ENCODE measurements at places on chromosomes 7 and 10.

- no peak for DNase-seq
These were observed 683.9 kb downstream of the CCSER2 start for GRCh38 chr10:85012305-85012704.

GRCh38 chr10:11446133-11446532, 165.3 kb downstream of the USP6NL start:
- no peak for DNase-seq

DNA sequence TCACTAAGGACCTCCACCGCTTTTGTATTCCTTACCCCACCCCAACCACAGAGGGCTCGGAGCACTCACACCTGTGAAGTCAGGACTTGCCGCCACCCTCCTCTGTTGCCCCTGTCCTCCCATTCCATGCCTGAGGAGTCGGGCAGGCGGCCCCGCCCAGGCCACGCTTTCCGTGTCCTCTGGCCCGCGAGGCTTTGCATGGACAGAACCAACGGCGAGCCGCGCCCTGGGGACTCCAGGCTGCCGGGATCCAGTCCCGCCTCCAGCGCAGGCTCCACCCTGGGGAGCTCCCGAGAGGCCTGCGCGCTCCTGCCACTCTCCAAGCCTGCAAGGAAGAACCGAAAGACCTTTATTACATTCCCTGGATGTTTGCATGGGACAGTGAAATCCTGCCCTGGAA, 366.4 kb upstream of the POM121L12 start:
- DNase-seq, result no peak

DNA sequence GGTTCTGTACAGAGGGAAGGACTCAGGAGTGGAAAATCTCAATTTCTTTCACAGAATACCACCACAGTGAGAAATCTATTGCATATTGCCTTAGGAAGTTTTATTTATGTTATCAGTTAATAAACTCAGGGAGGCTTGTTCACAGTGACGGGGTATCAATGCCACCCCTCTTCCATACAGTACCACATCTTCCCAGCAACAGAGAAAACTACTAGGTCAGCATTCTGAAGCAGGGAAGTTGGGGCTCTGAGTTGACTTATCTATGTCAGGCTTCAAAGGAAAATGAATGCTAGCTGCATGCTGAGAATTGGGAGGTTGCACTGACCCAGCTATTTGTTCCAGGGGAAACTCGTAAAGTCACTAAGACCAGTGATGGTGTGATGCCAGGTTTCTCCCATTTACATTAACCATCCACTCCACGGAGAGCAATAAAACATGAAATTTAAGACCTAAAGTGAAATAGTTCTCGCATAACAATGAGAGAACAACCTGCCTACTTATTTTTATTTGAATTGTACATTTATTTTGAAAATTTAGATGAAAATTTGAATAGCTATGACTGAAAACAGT, 266.7 kb downstream of the RNLS start:
- DNase-seq, result no peak

GRCh38 chr7:66693331-66693730, 47.2 kb upstream of the RABGEF1 start:
- DNase-seq, result no peak

DNA sequence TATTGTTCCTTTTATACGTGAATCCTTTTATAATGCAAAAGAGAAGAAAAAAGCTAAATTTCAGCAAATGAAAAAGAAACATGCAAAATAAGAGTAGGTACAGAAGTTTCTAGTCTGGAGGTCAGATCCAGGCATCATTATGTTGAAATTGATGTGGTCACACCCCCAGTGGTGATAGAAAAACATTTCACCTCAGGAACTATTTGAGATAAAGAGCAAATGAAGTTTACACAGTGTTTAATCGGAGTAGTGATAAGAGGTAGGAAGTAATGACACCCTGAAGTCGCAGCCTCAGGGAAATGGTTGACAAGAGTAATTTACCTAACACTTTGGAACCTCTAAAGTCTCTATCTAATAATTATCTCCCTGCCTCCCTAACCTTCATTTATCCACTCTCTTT, 536.0 kb upstream of the STEAP1 start:
- no peak for DNase-seq

GRCh38 chr10:13681095-13681494, 94.3 kb downstream of the PRPF18 start:
- DNase-seq, result no peak

GRCh38 chr10:96266118-96266770, 5.1 kb downstream of the BLNK start:
- DNase-seq, result no peak

DNA sequence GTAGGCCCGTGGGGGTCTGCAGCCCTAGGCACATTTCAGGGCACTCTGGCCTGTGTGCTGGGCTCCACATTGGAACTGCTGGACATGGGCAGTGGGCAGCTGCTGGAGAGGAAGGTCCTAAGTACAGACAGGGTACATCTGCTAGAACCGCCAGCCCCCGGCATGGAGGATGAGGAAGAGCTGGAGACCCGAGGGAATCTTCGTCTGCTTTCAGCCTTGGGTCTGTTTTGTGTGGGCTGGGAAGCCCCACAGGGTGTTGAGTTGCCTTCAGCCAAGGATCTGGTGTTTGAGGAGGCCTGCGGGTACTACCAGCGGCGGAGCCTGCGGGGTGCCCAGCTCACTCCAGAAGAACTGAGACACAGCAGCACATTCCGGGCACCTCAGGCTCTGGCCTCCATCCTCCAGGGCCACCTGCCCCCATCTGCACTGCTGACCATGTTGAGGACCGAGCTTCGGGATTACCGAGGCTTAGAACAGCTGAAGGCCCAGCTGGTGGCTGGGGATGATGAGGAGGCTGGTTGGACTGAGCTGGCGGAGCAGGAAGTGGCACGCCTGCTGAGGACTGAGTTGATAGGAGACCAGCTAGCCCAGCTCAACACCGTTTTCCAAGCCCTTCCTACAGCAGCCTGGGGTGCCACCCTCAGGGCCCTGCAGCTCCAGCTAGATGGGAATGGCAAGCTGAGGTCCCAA, 1.4 kb downstream of the HPS6 start:
- DNase-seq, result no peak

DNA sequence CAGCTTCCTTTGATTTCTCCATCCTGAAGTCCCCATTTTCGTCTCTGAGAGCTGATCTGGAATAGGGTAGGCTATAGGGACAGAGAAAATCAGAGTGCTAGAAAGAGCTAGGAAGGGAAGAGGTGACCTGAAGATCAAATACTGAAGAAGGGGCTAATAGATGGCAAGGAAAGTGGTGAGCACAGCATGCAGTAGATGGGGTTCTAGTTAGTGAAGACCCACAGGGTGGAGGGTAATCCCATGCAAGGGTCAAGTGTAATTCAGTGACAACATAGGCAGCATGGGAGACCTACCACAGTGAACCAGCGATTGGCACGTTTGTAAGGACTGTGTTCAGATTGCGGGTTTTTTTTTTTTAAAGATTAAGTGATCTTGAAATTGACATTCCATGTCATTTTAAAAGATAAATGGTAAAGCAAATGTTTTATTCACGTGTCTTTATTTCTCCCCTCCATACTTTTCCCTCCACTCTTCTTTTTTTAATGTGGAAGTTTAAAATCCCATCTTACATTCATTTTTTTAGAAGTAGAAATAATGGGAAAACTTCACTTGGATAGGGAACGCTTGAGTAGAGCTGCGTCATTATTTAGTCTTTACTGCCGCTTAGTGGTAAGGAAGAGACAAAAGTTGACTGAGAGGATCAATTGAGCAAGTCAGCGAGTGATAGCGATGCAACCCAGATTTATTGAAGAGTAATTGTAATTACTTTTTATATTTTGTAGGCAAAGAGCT, 21.0 kb upstream of the ABI1 start:
- DNase-seq, result peak; percentile 57

DNA sequence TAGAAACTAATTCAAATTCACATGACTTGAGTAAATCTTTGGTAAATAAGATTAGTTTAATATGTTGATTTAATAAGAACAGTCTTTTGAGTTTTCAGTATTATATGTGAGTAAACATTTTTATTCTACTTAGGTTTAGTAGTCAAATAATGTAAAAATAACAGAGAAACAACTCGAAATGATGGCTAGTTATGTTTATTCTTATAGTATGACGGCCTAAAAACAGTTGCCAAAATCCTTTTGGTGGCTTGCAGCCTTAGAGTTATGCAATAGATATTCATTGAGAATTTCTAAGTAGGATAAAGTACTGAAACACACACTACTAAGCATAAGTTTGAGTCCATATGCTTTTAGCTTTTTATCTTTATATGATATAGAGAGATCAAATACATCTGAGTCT, 184.8 kb downstream of the GNAI1 start:
- DNase-seq, result no peak

DNA sequence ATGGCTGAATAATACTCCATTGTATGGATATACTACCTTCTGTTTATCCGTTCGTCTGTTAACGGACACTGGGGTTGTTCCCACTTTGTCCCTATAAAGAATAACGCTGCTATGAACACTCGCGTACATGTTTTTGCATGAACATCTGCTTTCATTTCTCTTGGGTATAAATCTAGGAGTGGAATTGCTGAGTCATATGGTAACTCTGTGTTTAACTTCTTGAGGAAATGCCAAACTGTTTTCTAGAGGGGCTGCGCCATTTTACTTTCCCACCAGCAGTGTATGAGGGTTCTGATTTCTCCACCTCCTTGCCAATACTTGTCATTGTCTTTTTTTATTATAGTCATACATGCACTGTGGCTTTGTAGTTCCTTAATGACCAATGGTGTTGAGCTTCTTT, 20.6 kb upstream of the RASSF4 start:
- no peak for DNase-seq

GRCh38 chr7:137696376-137696775, 150.4 kb downstream of the DGKI start:
- DNase-seq, result no peak

GRCh38 chr10:118840776-118841468, 86.2 kb upstream of the CACUL1 start:
- DNase-seq, result no peak

GRCh38 chr10:118873738-118874105, 119.0 kb upstream of the CACUL1 start:
- no peak for DNase-seq

DNA sequence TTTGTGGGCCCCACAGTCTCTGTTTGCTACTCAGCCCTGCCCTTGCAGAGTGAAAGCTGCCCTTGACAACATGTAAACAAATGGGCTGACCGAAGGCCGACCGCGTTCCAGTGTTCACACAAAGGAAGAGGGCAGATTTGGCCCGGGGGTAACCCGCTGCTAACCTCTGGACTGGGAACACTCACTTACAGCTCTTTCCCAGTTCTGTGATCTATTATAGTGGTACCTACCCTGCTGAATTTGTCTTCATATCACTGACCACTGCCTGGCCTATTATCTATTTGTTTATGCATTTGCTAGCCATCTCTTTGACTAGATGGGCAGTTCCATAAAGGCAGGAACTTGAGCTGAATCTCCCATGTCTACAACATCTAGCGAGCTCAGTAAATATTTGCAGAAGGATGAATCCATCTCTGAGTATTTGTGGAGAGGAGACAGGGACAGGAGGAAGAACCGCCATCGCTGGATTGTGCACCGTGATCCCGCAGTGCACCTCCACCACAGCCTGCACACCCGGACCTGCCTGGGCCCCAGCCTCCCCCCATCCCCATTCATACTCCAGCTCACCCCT, 15.2 kb downstream of the SLC29A3 start:
- no peak for DNase-seq

- DNase-seq, result no peak
These were observed 678.5 kb downstream of the KCNMA1 start for GRCh38 chr10:76959111-76959510.

DNA sequence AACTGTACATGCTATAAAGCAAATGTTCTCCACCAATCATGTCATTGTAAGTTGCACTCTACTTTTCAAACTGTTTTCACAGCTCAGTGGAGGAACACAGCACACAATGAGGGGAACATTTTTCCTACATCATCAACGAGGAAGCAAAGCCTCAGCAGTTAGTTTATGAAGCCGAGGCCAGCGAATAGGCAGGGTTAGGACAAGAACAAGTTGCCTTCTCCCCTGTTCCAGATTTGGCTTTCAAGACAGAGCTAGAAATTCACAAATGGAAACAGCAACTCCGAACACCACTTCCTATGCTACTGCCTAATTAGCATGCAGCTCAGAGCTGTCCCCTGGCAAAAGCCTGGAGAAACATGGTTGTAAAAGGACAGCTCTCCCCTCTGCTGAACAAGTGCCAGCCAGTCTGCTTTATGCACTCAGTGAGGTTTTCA, 19.8 kb downstream of the ITGB8 start:
- no peak for DNase-seq

- no peak for DNase-seq
These were observed 43.1 kb downstream of the CARD11 start for GRCh38 chr7:3000566-3000965.

- DNase-seq, result no peak
These were observed 26.1 kb upstream of the GPAM start for GRCh38 chr10:112209684-112210131.

- DNase-seq, result no peak
These were observed 41.4 kb upstream of the GHITM start for GRCh38 chr10:84097787-84098353.
